ENCODE measurements at places on chromosomes 4 and X.

DNA sequence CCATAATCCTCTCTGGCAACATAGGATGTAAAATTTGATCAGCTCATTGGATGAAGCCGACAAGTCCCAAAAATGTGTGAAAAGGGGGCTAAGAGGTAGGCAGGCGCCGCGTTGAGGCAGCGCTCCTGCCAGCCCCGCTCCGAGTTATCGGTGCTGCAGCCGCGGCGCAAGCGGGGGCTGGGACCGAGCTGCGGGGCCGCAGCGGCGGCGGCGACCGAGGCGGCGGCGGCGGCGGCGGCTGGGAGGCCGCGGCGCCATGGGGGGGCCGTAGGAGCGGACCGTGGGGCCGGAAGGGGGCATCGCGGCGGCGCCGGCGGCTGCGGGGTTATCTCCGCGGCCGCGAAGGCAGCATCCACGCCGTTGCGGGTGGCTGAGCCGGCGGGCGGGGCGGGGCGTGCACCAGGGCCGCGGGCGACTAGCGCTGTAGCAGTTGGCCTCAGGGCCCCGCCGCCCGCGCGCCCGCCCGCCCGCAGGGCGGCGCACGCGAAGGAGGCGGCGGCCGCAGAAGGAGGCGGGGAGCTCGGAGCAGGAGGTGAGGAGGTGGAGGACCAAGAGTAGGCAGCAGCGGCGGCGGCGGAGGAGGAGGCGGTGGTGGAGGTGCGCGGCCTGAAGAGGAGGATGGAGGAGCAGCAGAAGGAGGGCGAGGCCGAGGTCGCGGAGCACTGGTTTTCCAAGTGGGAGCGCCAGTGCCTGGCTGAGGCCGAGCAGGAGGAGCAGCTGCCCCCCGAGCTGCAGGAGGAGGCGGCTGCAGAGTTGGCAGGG lies 126.0 kb upstream of the CXorf66 start:
- DNase-seq, result peak; percentile 39

DNA sequence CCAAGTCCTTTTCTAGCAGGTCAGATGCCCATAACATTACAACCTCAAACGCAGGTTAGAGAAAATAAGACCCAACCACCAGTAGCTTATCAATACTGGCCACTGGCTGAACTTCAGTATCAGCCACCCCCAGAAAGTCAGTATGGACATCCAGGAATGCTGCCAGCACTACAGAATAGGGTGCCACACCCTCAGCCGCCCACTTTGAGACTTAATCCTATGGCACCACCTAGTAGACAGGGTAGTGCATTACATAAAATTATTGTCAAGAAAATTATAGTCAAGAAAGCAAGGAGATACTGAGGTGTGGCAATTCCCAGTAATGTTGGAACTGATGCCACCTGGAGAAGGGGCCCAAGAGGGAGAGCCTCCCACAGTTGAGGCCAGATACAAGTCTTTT lies 19.9 kb upstream of the TRIM61 start:
- no peak for DNase-seq

DNA sequence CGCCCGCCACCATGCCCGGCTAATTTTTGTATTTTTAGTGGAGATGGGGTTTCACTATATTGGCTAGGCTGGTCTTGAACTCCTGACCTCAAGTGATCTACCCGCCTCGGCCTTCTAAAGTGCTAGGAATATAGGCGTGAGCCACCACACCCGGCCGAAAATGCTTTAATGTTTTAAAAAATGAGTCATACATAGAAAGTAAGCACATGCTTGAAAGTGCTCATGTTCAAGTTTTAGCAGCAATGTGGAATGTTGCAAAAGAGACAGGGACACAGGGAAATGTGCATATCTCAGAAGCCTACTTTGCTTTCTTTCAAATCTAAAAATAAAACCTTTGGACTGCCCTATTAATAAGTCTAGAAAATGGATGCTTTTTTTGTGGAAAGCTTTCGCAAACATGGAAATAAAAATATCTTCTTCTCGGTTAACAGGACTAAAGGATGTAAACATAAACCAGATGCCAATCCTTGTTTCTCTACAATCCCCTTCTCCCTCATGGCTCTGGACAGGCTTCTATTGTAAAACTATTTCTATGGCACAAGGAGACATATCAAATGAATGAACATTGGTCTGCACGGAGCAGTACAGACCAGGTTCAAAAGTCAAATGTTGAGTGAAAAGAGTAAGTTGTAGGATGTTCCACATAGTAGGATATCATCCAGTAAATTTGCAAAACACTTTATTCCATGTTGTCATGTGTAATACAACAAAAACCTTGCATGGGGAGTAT lies 15.0 kb downstream of the MECP2 start:
- no peak for DNase-seq

GRCh38 chrX:155434906-155435743 lies 23.3 kb downstream of the F8A3 start:
- DNase-seq, result no peak

DNA sequence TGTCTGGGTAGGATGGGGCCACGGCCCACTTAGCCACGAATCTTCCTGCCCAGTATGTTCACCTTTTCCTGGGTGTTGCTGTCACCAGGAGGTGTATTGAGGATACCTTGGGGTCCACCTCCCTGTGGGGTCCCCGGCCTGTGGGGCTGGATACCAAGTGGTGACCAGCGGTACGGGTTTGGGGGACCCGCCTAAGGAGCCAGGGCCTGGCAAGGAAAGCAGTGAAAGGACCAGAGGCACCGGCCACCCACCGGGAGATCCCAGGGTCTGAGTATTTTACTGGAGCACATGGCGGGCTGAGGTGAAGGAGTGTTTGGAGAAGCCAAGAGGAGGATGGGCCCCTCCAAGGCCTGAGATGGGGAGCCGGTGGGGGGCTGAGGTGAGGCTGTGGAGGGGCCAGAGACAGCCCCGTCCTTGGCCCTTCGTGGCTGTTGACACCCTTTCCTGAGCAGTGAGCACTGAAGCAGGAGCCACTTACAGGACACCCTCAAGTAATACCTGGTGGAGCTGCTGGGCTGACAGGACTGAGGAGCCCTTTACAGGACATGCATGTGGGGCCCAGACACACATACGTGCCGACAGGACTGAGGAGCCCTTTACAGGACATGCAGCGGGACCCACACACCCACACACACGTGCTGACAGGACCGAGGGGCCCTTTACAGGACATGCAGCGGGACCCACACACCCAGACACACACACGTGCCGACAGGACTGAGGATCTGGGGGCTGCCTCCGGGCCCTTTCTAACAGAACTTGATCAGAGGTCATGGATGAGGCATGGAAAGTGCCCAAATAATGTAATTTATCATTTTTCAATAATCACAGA lies 38.4 kb downstream of the TMEM271 start:
- no peak for DNase-seq

DNA sequence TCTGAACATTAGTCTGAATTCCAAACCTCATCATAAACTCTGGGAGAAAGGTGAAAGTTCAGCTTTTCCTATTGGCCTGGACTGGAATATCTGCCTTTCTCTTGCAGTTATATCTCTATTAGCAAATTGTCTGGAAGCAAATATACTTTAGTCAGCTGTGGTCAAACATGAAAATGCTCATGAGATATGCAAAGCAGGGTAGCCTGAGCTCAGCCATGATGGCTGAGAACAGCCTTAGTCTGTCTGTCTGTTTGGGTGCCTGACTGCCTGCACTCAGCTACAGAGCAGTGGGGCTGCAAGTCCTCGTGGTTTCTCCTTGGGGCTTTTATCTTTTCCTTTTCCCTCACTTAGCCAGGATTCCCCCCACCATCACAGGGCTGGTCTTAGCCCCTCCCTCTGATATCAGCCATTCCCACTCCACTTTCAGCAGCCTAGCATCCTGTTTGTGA lies 19.5 kb upstream of the PGRMC2 start:
- DNase-seq, result no peak

GRCh38 chr4:80592950-80593349 lies 257.4 kb downstream of the CFAP299 start:
- no peak for DNase-seq

DNA sequence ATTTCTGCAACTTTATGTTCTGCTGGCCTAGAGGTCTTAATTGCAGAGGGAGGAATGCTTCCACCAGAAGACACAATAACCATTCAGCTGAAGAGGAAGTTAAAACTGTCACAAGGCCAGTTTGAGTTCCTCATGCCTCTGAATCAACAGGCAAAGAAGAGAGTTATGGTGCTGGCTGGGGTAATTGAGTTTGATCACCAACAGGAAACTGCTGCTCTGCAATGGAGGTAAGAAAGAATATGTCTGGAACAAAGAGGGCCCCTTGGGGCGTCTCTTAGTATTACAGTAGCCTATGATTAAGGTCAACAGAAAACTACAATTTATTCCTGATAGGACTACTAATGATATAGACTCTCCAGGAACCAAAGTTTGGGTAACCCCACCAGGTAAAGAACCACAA lies 744.0 kb downstream of the FSTL5 start:
- no peak for DNase-seq

DNA sequence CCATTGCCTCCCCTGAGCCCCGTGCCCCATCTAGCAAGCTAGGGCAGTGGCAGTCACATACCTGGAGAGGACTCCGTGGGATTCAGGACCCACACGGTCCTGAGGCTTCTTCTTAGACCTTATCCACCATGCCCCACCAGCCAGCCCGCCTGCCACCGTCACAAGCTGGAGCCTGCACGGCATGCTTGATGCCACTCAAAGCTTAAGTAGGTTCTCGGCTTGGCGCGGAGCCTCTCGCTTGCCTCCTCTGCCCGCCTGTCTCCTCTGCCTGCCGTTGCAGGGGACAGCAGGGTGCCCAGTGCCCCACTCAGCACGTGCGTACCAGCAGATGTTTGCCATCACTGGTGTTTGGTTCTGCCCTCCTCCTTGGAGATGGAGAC lies 14.1 kb downstream of the PSAPL1 start:
- no peak for DNase-seq

GRCh38 chr4:85776096-85776495 lies 301.1 kb downstream of the ARHGAP24 start:
- DNase-seq, result no peak

DNA sequence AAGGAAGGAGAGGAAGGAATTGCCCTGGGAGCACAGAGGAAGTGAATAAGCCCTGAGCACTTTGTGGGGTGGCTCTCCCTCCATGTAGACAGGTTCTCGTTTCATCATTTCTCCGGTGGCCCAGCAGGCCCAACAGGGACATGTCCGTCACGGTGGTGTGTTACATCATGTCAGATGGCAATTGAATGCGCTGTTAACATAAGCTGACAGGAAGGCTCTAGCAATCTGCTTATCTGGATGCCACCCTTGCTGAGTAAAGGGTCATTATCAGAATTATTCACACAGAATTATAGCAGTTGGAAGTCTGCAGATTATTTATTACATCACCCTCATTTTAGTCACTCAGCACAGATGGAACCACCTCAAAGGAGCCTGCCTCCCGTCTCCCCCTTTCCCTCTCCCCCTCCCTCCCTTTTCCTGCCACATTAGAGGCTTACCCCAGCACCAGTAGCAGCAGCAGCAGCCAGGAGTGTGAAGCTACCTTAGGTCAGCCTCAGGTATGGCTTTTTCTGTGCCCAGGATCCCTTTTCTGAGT lies 124.3 kb upstream of the TRIM2 start:
- DNase-seq, result no peak

DNA sequence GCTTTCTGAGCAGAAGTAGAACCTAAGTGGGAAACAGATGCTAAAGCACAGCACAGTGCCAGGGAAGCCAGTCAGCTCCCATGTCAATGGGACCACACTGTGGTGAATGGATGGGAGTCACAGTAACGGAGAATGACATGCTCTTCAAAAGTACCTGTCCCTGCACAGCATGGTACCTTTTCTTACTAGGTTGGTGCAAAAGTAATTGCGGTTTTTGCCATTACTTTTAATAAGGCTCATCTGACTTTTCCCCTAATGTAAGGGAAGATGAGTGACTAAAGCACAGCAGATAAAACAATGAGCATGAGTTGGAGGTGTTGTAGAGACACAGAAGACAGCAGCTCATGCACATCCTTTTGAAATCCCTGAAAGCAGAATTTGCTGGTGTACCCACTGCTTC lies 62.3 kb downstream of the CCNG2 start:
- no peak for DNase-seq

- no peak for DNase-seq
Observed at GRCh38 chr4:56197387-56197786, 189.9 kb downstream of the AASDH start.

DNA sequence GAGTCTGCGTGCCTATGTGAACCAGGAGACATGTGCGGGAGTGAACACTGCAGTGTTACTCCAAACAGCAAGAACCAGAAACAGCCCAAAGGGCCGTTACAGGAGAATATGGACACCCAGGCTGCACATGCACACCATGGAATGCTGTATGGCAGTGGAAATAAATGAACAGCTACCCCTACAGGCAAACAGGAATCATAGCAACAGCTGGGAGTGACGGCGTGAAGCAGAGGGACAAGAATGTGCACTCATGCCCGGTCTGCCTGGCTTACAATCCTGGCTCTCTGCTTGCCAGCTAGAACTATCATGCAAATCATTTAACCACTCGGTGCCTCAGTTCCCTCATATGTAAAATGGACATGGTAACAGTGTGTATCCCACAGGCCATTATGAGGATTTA lies 16.6 kb downstream of the GPKOW start:
- no peak for DNase-seq

DNA sequence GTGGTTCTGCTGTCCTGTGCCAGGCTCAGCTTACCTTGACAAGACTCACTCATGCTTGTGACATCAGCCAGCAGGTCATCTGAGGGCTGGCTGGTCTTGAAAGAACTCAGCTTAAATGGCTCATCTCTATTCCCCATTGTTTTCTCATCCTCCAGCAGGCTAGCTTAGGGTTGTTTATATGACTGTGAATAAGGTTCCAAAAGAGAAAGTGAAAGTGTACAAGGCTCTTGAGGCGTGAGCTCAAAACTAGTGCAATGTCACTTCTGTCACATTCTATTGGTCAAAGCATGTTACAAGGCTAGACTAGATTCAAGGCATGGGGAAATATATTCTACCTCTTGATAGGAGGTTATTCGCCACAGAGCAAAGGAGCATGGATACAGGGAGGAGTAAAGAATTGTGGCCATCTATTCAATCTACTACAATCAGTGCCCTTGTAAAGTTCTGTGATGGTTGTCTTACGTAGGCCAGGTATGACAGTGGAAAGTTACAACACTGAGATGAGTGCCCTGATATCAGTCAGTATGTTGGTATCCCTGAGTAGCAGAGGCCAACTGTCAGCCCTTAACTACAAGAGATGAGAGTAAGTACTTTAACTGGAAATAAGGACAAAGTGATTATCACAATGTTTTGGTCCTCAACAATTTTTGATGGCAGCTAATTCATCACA lies 19.8 kb upstream of the TMLHE start:
- no peak for DNase-seq

Data from activated T-cell treated with anti-CD3 and anti-CD28 coated beads, Interleukin-2, amount 50 U/mL, for 24 hours (primary cell).